ENCODE measurements at places on chromosomes 3 and 15. TPM values are rescaled to one million over a fixed set of nuclear protein-coding genes. Genes with fewer than 3 reads are reported as not detected.

The SAMMSON gene
- not detected for polyA plus RNA-seq

- DNase-seq = no peak
Measured at GRCh38 chr15:40238532-40239403, at the start of gene PAK6. Gene PAK6, plus strand, starts transcription at chr15:40239063. Its CDS starts 25,723 bp downstream, at chr15:40264786.

- no peak for DNase-seq
Measured at GRCh38 chr3:141170678-141171295, 60.8 kb upstream of the PXYLP1 start.

GRCh38 chr3:4426261-4426781, 40.7 kb downstream of the SUMF1 start:
- no peak for DNase-seq

DNA sequence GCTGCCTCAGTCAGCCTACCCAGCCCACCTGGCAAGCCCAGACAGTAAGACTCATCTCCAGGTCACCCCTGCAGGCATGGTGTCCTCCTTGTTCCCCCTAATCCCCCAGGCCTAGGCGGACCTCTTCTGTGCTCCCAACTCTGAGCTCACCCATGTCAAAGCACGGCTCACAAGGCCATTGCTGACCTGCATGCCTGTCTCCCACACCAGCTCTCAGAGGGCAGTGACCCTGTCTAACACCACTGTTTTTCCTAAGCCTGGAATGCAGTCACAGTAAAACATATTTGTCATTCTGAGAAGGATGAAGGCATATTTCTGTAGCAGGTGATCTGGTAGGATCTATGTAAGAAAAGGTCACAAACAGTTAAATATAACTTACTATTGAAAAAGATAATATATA, 110.3 kb upstream of the HACD2 start:
- no peak for DNase-seq

- no peak for DNase-seq
Measured at GRCh38 chr15:44468709-44469385, 41.4 kb downstream of the CTDSPL2 start.

The CELF6 gene
- polyA plus RNA-seq = 1.7 TPM

The RTP4 gene
- polyA plus RNA-seq = 0.11 TPM

The IL5RA gene
- polyA plus RNA-seq = not detected

All from forelimb muscle (tissue), 1 donor.